ENCODE measurements at places on chromosomes 6 and 20.

GRCh38 chr6:163405412-163406309 lies 8.9 kb upstream of the QKI start:
- no peak for DNase-seq

DNA sequence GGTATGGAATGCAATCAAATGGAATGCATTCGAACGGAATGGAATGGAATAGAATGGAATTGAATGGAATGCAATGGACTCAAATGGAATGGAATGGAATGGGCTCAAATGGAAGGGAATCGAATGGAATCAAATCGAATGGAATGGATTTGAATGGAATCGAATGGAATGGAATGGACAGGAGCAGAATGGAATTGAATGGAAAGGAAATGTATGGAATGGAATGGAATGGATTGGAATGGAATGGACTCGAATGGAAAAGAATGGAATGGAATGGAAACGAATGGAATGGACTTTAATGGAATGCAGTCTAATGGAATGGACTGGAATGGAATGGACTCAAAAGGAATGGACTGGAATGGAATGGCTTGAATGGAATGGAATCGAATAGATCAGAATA lies 18.3 kb upstream of the DEFB115 start:
- no peak for DNase-seq

DNA sequence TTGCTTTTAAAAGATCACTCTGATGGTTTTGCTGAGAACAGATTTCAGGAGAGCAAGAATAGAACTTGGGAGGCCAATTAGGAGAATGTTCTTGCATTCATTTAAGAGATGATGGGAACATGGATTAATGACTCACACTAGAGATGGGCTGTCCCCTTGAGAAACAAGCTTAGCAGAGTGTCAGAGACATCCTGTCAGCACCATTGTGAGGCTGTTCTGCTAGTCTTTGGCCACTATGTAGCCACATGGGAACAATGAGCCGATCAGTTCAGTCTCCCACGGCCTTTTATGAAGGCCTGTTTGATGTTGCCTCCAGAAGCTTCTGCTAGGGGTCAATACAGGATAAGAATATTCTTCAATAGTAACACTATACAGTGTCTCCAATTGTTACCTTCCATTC lies 113.0 kb upstream of the EYA4 start:
- peak; percentile 28 for DNase-seq

- peak; percentile 38 for DNase-seq
Measured at GRCh38 chr6:121838842-121839241, 403.4 kb downstream of the GJA1 start.

DNA sequence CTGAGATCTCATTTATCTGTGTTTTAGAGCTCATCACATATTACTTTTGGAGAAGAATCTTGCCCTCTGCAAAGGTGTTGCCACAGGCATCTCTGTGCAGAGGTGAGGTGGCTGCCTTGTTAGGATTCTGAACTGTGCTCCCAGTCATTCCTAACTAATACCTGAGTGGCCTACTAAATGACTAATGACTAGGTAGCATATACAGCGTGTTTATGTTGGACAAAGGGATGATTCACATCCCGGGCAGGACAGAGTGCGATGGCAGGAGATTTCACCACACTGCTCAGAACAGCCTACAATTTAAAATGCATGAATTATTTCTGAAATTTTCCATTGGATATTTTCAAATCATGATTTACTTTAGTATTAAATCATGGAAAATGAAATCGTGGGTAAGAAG lies 23.1 kb upstream of the CGA start:
- DNase-seq = peak; percentile 33

GRCh38 chr6:26200918-26201721 lies 113.9 kb downstream of the HFE start:
- DNase-seq = no peak

DNA sequence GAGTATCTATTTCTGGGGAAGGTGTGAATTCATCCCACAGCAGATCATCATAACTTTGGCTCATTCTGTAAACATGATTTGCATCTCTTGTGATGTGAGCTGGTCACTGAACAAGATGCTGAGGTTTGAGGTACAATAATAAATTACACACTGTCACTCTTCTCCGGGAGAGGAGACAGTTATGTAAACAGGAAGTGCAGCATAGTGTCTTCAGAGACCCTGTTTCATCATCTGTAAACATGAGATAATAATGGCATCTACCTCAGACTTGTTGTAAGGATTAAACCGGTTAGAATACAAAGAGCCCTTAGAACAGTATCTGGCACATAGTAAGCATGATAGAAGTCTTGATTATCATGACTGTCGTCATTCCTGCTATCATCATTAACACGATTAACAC lies 125.2 kb downstream of the TBC1D7 start:
- no peak for DNase-seq

- no peak for DNase-seq
Measured at GRCh38 chr6:46116289-46116688, 13.5 kb upstream of the ENPP4 start.

DNA sequence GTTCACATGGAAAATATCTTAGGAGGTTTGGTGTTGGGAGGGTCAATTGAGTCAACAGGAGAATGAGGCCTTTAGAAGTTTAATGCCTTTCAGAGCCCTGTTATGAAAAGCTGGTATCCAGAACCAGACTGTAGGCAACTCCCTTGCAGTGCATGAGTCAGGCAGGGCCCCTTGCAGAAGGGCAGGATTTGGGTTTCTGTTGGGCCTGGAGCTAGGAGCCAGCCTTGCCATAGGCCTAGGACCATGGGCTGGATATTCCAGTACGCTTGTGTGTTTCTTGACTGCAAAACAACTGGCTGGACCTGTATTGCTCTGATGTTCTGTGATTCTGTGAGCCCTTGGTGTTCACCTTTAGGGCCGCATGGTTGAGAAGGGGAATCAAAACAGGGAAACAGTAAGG lies 350.9 kb upstream of the PRND start:
- no peak for DNase-seq

DNA sequence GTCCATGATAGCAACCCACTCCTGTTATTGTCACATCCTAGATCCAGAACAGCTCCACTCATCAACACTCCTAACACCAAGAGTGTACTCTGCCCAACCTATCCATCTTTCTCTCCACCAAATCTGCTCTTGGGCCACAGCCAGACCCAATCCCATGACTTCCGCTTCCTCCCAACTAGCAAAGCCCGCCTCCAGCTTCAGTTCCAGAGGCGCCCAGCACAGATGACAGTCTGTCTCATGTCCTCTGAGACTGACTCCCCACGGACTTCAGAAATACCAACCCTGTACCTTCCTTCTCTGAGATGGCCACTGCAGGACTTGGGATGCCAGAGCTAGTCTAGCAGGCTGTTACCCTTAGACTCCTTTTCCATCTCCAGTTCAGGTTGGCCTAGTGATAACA lies 48.6 kb downstream of the DTNBP1 start:
- DNase-seq = no peak

- DNase-seq = peak; percentile 48
Measured at GRCh38 chr6:158816803-158817727, 2.1 kb downstream of the EZR start.

DNA sequence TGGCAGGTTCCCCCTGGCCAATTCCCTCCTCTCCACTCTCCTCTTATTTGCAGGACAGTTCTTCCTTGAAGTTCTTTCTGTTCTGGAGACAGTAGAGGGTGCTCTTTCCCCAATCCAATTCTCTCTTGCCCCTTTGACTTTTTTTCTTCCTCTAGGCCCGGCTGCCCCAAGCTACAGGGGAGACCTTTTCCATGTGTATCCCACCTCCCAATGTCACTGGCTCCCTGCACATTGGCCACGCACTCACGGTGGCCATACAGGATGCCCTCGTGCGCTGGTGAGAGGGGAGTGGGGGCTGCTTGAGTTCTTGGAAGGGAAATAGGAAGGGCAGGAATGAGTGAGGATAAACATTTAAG lies 1.5 kb downstream of the VARS2 start:
- DNase-seq = peak; percentile 71
